ENCODE measurements at places on chromosomes 3 and 15.
A peak's percentile ranks its signal among the peaks of the same experiment; 100 is the strongest.

DNA sequence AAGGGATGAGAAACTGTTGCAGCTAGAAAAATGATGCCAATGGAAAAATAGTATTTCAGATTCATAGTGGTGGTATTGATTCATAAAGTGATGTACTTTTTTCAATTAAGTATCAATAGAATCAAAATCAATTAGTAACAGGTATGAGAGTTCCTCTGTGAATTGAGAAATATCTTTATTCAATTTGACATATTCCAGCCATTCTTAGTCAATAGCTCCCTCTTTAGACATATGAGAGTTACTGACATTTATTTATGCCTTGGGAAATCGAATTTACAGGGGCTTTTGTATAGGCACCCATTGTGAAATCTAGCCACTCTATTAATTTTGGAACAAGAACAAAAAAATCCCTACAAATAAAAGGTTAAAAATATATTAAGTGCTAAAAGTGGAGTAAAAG is 386.9 kb upstream of the CNTN3 start:
- DNase-seq = peak; percentile 56

- no peak for DNase-seq
Observed at GRCh38 chr15:57591822-57592367, at the start of gene MYZAP. Gene MYZAP (plus strand): TSS chr15:57591904. CDS start chr15:57592035, 131 bp downstream.

DNA sequence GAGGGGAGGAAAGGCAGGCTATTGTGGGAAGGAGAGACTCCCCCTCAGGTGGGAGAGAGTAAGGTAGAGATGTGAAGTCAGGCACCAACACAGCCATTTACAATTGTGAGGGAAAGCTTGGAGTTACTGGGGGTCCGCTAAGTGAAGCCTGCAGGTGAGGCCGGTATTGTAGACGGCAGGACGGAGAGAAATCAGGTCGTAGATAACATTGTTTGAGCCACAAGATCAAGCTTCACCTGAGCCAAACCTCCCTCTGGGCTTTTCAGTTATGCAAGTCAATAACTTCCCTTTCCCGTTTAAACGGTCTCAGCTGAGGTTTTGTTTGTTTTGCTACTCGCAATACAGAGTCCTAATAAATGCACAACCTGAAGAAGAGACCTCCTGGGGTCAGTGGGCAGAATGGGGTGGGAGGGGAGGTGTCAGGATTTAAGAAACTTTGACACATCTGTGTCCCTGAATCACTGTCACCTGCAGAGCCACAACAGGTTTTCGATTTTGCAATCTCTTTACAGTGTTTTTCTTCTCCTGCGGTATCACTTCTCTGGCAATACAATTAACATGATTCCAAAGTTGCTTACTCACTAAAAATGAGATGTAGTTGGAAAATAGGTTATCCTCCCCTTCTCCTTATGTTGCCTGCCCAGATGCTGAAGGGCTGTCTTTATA is 72.0 kb upstream of the GLCE start:
- DNase-seq = no peak

- DNase-seq = no peak
Observed at GRCh38 chr15:58877999-58878825, 55.3 kb downstream of the SLTM start.

DNA sequence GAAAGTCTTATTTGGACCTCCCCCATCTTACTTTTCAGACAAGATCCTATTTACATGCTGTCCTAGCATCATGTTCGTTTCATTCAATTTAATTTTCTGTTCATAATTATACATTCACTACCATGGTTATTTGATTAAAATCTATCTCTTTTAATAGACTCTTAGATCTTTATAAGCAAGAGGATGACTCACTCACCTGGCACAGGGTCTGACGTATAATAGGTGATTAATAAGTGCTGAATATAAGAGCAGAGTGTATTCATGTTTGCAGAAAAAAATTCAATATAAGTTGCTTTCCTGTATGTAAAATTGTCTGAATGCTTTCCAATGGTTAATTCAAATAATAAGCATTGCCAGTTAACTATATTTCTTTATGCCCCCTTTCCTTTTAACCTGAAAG is 165.5 kb upstream of the CBLB start:
- no peak for DNase-seq

DNA sequence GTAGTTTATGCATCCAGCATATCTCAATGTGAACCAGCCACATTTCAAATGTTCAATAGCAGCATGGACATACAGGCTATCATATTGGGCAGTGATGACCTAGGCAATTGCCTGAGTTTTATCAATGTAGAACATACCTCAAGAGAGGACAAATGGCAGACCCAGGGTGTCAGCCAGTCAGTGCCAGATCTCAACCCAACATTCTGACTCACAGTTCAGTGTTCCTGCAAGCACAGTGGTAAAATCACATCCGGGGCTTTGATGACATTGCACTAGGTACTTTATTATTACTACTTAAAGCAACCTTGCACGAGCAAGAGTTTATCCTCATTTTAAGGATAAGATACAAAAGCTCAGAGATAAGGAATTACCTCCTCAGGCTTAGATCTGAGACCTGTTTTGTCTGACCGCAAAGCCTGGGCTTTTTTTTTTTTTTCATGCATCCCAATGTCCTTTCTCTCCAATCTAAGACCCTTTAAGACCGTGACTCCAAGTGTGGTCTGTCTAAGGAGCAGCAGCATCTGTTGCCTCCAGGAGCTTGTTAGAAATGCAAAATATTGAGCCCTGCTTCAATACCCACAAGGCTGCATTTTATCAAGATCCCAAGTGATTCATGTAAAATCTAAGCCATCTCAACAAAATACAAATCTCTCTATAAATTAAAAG is 60.1 kb downstream of the SLC12A1 start:
- DNase-seq = peak; percentile 65

DNA sequence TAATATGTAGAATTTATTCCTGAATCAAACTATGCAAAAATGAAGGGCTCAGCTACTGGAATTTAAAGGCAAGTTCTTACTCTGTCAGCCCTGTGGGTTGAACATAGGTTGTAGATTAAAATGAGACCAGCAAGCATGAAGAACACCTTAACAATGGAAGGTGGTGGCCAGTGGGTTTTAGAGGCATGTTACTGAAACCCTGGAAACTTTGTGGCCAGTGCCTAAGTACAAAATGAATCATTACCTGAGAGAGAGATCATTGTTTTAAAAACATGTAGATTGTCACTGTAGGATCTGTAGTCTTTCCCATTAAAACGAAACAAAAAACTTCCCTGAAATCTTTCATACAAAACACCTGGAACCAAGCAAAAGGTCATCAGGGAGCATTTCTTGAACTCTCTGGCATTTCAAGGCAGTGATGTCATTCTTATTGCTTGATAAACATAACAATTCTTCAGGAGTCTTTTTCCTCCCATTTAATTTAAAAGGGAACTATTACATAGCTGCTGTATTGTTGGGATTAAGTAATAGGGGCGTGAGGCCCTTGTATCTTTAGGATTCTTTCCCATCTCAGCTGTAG is 51.8 kb downstream of the TMEM108 start:
- no peak for DNase-seq

DNA sequence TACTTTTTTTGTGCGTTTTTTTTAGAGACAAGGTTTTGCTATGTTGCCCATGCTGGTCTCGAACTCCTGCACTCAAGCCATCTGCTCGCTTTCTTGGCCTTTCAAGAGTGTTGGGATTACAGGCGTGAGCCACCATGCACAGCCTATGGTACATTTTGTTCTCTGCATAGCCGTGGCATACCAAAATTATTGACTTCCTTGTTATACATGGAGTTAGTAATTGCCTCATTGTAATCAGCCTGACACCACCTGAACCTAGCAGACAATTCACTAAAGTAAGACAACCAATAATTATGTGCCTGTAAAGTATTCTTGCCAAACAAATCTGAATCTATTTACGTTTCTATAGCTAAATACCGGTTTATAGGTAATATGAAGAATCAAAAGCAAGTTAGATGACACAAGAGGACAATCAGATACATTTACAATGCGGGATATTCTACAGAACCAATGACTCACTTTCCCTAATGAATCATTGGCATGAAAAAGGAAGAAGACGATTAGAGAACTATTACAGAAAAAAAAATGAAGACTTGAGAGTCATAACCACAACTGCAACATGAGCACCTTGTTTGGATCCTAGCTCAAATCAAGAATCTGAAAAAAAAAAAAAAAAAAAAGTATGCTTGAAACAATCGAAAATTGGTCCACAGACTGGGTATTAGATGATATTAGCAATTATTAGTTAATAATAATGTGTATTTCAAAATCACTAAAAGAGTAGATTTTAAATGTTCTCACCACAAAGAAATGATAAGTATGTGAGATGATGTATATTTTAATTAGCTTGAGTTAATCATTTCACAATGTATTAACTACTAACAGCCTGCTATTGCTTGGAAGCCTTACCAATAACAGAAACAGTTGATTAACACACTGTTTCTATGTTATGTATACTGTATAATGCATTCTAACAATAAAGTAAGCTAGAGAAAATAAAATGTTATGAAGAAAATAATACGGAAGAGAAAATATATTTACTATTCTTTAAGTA is 7.1 kb downstream of the GUCA1C start:
- DNase-seq = no peak

GRCh38 chr15:78092261-78093041 is at the start of gene SH2D7:
Gene SH2D7 (plus strand): TSS chr15:78092561. CDS start chr15:78092585, 24 bp downstream.
- no peak for DNase-seq

GRCh38 chr15:23075927-23076326 is 36.6 kb upstream of the TUBGCP5 start:
- DNase-seq = no peak

DNA sequence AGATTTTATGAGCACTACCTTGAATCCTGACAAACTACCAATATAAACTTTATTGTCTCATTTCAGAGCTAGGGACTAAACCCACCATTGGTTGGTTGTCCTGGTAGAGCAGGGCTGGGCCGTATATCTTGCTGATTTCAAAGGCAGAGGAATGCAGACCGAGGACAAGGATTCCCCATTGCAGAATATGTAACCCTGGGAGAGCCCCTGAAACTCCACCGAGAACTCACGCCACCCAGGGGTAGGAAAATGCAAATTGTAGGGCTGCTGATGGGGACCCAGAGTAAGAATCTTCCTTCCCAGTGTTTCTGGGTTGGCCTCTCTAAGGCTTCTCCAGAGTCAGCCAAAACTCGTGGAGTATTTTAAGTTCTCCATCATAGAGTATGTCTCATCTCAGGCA is 235.3 kb downstream of the ABHD5 start:
- no peak for DNase-seq

DNA sequence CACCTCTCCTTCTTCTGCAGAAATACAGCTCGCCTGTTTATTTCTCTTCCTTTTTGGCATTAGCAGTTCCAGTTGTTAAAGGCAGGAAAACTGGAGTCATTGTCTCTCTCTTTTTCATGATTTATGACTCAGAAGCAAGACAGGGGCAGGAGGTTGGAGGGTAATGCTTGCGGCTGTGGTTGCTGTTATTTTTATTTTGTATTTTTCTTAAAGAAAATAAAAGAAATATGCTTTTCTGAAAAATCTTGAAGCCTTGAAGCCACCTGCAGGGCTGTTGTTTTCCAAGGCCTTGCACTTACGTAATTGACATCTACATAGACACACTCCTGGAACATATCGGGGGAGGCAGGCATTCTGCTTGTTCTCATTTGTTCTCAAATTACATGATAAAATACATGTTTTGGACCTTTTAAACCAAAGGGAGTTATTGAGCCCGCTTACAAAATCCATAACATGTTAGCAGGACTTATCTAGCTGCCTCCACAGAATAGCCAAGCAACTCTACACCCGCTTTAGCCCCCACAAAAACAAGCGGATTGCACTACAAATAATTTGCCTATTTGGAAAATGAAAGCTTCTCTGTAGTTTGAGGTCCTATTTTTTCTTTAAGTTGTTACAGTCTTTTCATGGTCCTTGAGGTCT is 1004.6 kb upstream of the NR2F2 start:
- DNase-seq = no peak

DNA sequence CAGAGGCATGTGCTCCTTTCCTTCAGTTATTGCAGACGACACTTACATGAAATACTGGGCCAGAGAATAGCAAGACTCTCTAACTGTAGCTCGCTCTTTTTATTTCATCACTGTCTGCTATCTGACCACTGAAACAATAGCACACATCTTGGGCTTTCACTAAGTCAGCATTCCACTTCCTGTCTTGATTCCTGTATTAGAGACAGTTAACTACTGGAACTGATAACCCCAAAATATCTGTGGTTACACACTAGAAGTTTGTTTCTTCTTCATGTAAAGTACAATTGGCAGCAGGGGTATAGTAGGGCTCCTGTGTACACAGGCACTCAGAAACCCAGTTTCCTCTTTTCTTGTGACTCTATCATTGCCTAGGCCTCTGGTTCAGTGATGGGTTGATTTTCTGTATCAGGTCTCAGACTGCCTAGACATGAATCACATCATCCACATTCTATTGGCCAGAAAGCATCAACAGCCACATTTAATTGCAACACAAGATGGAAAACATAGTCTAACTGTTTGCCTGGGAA is 230.2 kb upstream of the CD96 start:
- no peak for DNase-seq

DNA sequence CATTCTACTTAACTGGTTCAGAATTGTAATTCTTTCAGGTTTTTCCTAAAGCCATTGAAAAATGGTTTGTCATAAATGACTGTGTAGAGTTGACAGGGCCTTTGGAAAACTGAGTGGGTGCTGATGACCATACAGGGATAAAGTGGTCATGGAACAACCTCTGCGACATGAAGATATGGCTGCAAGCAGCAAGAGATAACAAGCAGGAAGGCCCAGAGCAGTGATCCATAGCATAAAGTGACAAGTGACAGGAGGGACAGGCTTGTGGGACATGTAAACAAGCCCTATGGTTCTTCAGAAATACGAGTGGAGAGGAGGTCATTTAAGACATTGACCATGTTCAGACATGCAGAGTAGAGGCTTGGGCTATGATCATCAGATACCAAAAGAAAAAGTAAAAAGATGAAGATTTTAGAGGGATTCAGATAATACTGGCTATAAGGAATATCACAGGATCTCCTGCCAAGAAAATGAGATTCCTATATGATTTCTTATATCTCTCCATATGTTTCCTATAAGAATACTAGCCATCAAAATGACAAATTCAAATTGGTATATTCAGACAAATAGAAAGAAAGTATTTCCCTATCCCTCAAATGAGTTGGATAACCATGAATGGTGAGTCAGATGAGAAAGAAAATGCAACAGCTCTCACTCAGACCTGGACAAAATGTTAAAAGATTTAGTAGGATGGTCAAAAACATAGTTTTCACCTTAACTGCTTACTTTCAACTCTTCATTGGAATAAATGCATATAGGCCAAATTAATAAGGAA is 827.6 kb upstream of the CFAP20DC start:
- no peak for DNase-seq

DNA sequence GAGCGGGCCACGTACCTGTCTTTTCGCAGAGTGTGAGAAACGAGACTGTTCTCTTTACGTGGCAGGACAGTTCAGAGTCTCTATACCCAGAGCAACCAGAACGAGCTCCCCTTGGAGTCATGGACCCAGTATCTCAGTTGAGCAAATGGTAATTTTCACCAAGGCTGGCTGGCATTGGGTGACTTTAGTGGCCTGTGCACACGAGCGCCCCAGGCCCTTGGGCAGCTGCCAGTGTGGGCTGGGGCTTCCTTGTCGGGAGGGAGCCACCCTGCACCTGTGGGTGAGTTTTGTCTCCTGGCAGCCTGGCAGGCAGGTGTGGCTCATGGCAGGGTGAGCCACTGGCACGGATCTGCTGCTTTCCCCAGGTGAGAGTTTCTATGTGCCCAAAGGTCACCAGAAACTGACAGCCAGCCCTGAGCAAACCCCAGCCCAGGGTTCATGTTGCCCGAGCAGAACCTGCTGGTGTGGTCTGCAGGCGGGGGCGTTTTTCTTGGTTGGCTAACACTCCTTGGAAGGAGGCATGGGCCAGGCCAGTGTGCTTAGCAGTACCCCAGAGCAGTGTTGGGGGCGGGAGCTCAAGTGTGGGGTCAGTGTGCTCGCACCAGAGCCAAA is 135.0 kb downstream of the TJP1 start:
- DNase-seq = no peak

All from brain (organoid and tissue), 16 donors.